ENCODE measurements at places on chromosomes 2 and 18.

GRCh38 chr2:159157361-159158209 is 128.9 kb downstream of the WDSUB1 start:
- no peak for DNase-seq

DNA sequence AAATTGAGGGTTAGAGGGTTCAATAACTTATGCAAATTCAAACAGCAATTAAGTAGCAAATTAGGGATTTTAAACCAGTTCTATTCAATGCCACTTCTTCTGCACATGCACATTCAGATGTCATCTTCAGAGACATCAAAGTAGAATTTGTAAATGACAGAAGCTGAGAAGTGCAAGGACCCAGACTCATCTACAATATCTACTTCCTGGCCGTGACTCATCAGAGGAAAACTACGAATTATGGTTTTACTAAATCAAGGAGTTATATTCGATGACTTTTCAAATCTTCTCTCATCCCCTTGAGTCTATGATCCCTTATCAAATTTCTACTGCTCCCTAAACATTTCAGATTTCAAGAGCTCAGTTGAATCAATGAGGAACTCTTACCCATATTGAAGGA is 20.0 kb upstream of the STAT4 start:
- no peak for DNase-seq

GRCh38 chr2:126846241-126846640 is 52.4 kb upstream of the TEX51 start:
- DNase-seq = no peak

DNA sequence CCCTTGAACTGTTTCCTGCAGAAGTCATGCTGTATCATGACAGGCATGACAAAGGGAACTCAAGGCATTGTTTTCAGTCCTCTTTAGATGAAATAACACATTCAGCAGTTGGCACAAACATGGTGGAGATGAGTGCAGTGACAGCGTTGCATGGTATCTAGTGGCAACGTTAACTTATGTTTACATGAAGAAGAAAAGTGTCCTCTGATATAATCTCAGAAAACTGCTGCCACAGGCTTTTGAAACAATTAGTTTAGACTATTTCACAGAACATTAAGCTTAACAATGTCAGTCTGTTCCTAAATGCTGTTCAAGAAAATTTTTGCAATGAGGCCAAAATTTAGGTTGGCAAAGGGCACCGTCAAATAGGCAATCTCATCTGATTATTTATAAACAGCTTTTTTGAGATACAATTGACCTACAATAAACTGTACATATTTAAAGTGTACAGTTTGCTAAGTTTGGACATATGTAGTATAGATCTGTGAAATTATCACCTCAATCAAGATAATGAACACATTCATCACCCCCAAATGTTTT is 64.7 kb downstream of the LYPD6B start:
- DNase-seq = no peak

- DNase-seq = no peak
Measured at GRCh38 chr2:197324801-197325200, 14.2 kb upstream of the ANKRD44 start.

GRCh38 chr18:22932885-22933205 is 283 bp upstream of the RBBP8 start:
- no peak for DNase-seq

Data from T-helper 2 cell treated with Interferon-gamma antibody and Interleukin-4, amounts not matched to agents 5 μg/mL and 100 μg/mL, for 36 hours (primary cell).